KG1 (cell line): ENCODE measurements at places on chromosomes 16 and 17.

DNA sequence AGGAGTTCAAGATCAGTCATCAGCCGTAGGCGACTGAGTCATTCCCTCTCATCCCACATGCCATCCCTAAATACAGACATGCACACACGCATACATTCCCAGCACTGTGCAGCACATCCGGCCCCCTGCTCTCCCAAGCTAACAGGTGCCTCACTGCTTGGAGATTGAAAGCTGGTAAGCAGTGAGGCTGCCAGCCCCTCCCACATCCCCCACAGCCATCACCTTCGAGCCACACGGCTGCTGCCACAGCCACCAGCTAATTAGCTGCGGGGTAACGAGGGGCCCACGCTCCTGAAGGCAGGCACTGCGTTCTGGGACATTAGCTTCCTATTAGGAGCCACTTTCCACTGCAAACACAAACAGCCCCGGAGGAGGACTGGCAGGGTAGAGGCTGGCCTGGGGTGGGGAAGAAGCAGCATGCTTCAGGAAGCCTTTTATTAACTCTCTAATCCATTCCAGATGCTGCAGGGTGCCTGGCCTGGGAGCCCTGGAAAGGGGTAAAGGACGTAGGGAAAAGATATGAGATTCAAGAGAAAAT is 179.6 kb downstream of the CCT6B start:
- no peak for DNase-seq

GRCh38 chr16:85891033-85891775 is 7.8 kb upstream of the IRF8 start:
- no peak for DNase-seq

GRCh38 chr17:21549107-21549687 is 143.1 kb upstream of the KCNJ18 start:
- no peak for DNase-seq

DNA sequence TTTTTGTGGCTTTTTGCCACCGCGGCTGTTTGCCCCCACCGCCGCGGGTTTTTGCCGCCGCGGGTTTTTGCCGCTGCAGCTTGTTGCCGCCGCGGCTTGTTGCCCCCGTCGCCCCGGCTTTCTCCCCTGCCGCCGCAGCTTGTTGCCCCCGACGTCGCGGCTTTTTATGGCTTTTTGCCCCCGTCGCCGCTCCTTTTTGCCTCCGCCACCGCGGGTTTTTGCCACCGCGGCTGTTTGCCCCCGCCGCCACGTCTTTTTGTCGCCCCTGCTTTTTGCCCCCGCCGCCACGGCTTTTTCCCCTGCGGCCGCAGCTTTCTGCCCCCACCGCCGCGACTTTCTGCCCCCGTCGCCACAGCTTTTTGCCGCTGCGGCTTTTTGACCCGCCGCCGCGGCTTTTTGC is 149.5 kb downstream of the KCNJ18 start:
- no peak for DNase-seq

- DNase-seq, result no peak
Observed at GRCh38 chr17:2602597-2603017, 9.2 kb downstream of the PAFAH1B1 start.

- DNase-seq, result no peak
Observed at GRCh38 chr16:73888840-73889490, 407.6 kb upstream of the PSMD7 start.
